ENCODE measurements at places on chromosomes 6 and 20.

- DNase-seq = no peak
Measured at GRCh38 chr6:157723376-157723775, 99.7 kb upstream of the SNX9 start.

DNA sequence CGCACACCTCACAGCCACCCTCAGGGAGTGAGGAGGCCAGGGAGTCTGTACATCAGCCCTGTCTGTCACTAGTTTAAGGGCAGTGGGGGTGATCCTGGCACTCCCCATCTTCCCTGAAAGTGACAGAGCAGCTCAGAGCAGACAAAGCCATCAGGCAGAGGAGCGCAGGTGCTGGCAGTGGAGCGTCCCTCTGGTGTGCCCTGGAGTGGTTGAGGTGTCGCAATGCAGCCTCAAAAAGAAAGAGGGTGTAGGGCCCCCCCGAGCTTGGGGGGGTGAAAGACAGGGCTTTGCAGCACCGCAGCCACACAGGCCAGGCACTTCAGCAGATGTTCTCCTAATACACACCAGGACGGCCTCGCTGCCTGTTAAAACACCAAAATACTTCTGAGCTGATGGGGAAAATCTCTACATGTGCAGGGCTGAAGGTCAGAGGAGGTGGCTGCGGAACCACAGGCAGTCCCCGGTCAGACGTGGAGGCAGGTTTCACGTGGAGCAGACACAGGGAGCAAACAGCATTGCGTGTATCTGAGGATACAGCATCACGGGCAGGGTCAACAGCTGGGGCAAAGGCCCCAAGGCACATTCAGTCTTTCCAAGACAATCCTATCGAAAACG is 69.5 kb downstream of the PREX1 start:
- peak; percentile 53 for DNase-seq

DNA sequence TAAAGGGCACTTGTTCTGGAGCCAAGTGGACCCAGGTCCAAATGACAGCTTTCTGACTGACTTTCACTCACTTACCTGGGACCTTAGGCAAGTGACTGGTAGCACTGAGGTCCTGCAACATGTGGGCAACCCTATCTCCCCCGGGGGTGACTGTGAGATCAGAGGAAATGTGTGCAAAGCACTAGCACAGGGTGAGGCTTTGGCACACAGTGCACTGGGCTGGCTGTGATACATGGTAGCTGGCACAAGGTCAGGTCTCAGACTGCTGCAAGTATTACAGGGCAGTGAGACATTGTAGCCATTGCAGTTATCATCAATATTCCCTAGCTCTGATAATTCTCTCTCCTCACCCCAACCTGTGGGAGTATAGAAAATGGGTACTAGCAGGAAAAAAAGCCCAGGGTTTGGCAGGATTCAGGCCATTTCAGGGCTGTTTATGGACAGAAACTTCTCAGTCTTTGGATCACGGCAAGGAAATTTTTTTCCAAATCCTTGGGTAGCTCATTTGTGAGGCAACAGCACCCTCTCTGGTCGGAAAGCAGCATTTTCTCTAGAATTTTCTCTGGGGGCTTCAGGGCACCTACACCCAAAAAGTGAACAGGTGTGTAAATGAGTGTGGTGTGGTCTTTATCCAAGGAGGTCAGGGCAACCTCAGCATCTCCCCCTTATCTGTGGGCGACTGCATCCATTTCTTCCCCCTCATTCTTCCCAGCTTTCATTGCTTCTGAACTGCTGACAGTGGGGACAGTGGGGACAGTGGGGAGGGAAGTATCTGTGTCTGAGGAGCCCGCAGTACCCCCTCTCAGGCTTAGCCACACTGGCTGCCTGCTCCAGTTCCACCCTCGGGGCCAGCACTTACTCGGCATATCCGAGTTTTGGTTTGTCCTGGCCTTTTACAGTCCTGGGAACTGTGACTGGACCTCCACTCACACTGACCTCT is 148.7 kb upstream of the PHACTR3 start:
- peak; percentile 64 for DNase-seq

- no peak for DNase-seq
Measured at GRCh38 chr6:78850621-78851020, 16.7 kb upstream of the IRAK1BP1 start.

GRCh38 chr20:1298888-1299511 is 29.9 kb downstream of the SDCBP2 start:
- DNase-seq = no peak

GRCh38 chr6:35731736-35732532 is 4.9 kb upstream of the ARMC12 start:
- DNase-seq = peak; percentile 94

GRCh38 chr6:132832891-132833290 is 18.5 kb downstream of the RPS12 start:
- DNase-seq = no peak

Data from NCI-H2171 (cell line).